ENCODE measurements at places on chromosomes 2 and 18.
A peak's percentile ranks its signal among the peaks of the same experiment; 100 is the strongest.

GRCh38 chr2:151217343-151217742 is 44.3 kb downstream of the RBM43 start:
- H3K4me1 ChIP-seq: no peaks in the 10 kb centered on the region
- DNase-seq: no peak
- H3K4me3 ChIP-seq: no peak overlapping the region

- H3K4me1 ChIP-seq: no peaks in the 10 kb centered on the region
- H3K4me3 ChIP-seq: no peak overlapping the region
- no peak overlapping the region for H3K27ac ChIP-seq
Observed at GRCh38 chr2:34646901-34647300, 1047.8 kb upstream of the FAM98A start.

- DNase-seq: no peak
- H3K4me1 ChIP-seq: peaks cover 36% of the 10 kb centered on the region
- no peak overlapping the region for H3K4me3 ChIP-seq
- H3K36me3 ChIP-seq: no peaks in the 10 kb centered on the region
- H3K27ac ChIP-seq: peak overlapping the region; percentile 97
- no peaks in the 10 kb centered on the region for H3K27me3 ChIP-seq
Observed at GRCh38 chr2:7515327-7515726, 598.1 kb downstream of the RNF144A start.

DNA sequence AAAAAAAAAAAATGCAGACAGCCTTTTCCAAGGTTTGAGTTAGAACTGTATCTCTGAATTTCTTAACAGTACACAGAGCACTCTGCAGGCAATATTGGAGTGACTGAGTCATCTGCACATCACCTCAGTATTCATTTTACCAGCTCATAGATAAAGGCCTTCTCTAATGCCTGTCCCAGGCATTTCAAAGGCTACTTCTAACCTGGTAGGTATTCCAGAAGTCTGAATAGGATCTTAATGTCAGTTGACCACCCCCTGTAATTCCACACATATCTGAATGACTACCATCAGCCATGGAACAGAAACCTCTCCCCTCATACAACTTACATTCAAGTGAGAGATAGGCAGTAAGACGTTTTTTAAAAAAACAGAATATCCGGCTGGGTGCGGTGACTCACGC is 9.0 kb downstream of the METTL21A start:
- H3K4me3 ChIP-seq: no peak overlapping the region
- H3K27me3 ChIP-seq: no peaks in the 10 kb centered on the region
- peak; percentile 71 for DNase-seq
- peaks cover 28% of the 10 kb centered on the region for H3K4me1 ChIP-seq
- H3K36me3 ChIP-seq: peaks cover 19% of the 10 kb centered on the region

DNA sequence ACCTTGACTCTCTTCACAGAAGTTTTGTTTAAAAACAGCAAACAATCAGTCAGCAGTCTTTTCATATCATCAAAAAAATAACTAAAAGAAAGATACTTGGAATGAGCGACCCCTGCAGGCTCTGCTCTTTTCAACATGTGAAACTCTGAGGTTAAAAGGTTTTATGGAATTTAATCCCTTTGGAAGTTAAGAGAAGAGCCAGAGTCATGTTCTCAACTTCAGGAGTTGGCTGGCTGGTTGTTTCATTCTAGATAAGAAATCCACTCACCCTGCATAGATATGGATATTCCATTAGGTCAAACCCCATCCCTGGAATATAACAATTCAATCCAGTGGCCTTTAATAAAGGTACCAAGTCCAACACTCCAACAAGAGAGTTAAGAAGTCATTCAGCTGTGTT is 115.6 kb upstream of the RMDN2 start:
- no peaks in the 10 kb centered on the region for H3K36me3 ChIP-seq
- H3K27ac ChIP-seq: no peak overlapping the region
- peaks cover 5% of the 10 kb centered on the region for H3K4me1 ChIP-seq
- peak; percentile 79 for DNase-seq
- H3K4me3 ChIP-seq: no peak overlapping the region

DNA sequence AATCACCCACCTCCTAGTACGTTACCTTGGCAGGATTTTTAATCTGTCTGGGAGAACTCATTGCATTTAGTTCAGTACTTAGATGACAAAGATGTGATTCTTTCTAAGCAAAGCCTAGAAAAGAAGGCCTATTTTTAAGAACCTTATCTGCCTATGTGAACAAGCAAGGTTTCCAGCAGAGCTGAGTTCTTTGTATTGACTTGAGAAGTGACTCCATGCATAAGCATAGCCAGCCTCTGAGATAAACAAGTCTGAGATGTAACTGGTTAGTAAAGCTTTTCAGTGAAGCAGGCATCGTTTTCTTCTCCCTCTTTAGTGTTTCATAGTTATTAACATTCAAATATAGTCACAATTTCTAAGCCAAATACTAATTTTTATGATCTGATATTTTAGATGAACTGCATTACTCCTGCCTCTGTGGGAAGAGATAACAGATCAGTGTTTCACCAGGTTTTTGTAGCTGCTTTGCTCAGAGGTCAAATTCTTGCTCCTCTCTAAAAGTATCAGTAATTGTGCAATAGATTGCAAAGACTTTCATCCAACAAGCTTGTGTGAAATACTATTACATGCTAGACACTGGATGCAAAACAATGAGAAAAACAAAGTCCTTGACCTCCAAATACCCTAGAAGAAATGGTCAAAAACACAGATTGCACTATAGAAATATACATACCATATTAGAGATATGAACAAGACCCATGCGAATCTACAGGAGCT is 107.8 kb downstream of the MBD2 start:
- H3K27me3 ChIP-seq: peaks cover 9% of the 10 kb centered on the region
- no peaks in the 10 kb centered on the region for H3K4me1 ChIP-seq
- no peak overlapping the region for H3K4me3 ChIP-seq
- no peak for DNase-seq
- no peak overlapping the region for H3K27ac ChIP-seq
- no peaks in the 10 kb centered on the region for H3K36me3 ChIP-seq

DNA sequence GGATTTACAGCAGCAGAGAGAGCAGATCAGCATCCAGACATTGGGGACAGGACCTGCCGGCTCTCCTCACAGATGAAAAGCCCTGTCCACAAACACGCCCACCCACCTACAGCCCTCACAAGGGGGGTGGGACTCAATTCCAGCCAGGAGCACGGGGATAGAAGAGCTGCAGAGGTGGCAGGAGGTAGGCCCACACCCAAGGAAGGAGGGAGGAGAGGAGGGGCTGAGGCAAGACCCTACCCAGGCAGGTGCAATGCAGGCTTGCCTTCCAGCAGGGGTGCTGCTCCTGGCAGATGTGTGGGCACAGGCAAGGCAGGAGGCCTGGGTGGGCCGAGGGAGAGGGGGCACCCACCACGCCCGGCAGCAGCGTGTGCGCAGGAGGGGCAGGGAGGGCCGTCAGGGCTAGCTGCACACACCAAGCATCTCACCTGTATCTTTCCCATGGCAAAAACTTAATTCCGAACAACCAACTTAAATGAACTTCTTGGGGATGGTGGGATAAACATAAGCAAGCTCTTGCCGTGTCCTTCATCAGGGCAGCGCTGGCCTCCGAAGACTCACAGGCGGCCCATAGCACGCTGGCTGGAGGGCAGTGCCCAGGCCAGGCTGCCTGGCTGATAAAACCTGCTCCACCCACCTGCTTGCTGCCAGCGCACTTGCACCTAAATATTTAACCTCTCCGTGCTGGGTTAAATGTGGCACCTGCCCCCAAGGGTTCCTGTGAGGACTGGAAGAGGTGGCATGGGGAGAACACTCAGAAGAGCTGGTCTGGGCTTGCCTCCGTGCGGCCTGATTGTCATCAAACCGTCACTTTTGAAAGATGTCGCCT is 219.5 kb downstream of the HDAC4 start:
- H3K4me1 ChIP-seq: no peaks in the 10 kb centered on the region
- H3K4me3 ChIP-seq: no peak overlapping the region
- no peaks in the 10 kb centered on the region for H3K36me3 ChIP-seq

DNA sequence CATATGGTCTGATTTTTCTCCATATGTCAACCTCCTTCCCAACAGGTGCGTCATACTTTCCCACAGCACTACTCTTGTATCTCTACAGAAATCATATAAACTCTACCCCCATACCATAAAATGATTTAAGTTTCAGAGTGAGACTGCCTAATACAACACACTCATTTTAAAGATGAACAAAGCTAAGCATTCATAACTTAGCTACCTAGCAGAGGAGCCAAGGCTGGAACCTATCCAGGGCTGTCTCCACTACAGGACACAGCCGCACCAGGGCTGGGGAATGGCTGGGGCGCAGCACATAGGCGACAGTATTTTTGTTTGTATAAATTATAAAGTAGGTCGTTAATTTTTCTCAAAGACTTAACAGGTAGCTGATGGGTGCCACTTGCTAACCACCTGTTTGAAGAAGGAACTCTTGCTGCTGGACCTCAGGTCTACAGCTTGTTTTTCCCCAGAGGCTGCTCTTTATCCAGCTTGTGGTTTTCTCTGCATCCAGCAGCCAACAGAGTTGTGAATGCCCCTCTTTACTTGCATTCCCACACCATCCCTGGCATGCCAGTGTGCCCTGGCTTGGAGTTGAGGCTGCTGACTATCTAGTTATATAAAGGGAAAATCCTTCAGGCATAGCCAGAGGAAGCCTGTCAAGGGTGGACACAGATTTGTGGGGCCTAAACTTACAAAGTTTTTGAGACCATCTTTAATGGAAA is 62.0 kb downstream of the HNRNPLL start:
- H3K36me3 ChIP-seq: no peaks in the 10 kb centered on the region
- no peak overlapping the region for H3K27ac ChIP-seq

GRCh38 chr2:46982351-46983064 is 66.9 kb upstream of the MCFD2 start:
- H3K27ac ChIP-seq: no peak overlapping the region
- no peaks in the 10 kb centered on the region for H3K27me3 ChIP-seq
- H3K4me1 ChIP-seq: peaks cover 39% of the 10 kb centered on the region

- H3K27me3 ChIP-seq: no peaks in the 10 kb centered on the region
- no peaks in the 10 kb centered on the region for H3K4me1 ChIP-seq
- H3K4me3 ChIP-seq: no peak overlapping the region
- no peaks in the 10 kb centered on the region for H3K36me3 ChIP-seq
- no peak for DNase-seq
Observed at GRCh38 chr18:2960983-2961696, 51.8 kb downstream of the LPIN2 start.

DNA sequence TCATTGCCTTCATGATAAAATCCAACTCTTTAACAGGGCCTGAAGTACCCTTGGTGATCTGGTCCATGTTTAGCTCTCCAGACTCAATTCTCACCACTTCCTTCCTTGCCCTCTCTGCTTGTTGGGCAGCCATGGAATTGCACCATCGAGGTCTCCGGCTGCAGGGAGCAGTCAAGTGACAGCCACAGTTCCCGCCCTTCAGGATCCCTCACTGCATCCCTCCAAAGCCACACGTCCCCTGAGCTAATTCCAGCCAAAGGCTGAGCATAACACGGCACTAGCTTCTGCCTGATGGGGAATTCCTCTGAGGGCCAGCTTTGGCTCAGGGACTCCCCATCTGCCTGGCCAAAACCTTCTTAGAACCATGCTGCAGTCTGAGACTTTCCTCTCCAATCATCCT is 47.4 kb upstream of the SLC1A4 start:
- no peak overlapping the region for H3K4me3 ChIP-seq
- H3K36me3 ChIP-seq: no peaks in the 10 kb centered on the region
- H3K27me3 ChIP-seq: no peaks in the 10 kb centered on the region
- DNase-seq: no peak
- H3K4me1 ChIP-seq: peaks cover 9% of the 10 kb centered on the region
- H3K27ac ChIP-seq: no peak overlapping the region

- no peak overlapping the region for H3K4me3 ChIP-seq
- DNase-seq: no peak
- H3K27ac ChIP-seq: no peak overlapping the region
Observed at GRCh38 chr2:40037303-40037702, 258.2 kb upstream of the THUMPD2 start.

DNA sequence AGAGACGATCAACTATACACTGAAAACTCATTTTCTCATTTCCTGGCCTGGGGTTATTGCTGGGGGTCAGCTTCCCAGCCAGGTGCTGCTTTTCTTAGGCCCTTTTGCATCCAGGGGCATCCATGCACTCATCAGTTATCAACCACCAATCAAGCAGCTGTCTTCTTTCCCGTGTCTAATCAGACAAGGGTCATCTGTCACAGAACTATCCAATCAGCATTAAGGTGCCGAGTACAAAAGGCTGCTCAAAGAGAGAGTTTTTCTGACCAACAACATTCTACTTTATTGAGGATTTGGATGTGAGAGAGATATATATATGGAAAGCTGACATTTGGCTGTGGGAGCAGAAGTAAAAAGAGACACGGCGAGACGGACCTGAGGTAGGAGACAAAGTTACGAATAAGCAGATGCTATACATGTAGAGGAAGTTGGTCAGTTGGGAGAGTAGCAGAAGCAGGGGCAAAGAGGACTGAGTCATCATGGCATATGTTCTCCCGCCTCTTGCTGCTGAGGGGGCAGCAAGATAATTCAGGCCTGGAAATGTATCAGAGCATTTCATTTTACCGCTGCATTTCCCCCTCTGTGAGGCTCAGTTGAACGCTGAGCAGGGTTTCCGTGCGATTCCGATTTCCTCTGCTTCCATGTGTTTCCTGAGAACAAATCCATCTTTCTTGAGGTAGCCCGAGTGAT is 129.3 kb downstream of the NUP35 start:
- no peaks in the 10 kb centered on the region for H3K4me1 ChIP-seq
- H3K4me3 ChIP-seq: no peak overlapping the region
- no peak overlapping the region for H3K27ac ChIP-seq
- no peaks in the 10 kb centered on the region for H3K27me3 ChIP-seq
- no peaks in the 10 kb centered on the region for H3K36me3 ChIP-seq

DNA sequence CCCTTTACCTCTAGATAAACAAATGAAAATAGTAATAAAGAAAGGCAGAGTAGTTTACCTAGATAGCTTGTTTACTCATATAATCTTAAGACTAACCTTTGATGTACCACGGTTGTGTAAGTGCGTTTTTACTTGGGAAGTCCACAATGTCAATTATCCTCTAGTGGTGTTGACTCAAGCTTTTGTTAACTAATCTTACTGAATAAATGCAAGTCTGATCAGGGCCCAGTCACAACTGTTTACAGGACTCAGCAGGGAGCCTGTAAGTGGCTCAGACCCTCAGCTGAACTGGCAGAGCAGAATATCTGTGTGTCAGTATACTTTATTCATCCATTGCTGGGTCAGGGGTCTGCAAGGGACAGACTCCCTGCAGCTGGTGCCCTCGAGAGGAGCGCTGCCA is 98.1 kb upstream of the ACAA2 start:
- H3K4me3 ChIP-seq: no peak overlapping the region
- H3K36me3 ChIP-seq: no peaks in the 10 kb centered on the region
- no peak overlapping the region for H3K27ac ChIP-seq
- DNase-seq: no peak

DNA sequence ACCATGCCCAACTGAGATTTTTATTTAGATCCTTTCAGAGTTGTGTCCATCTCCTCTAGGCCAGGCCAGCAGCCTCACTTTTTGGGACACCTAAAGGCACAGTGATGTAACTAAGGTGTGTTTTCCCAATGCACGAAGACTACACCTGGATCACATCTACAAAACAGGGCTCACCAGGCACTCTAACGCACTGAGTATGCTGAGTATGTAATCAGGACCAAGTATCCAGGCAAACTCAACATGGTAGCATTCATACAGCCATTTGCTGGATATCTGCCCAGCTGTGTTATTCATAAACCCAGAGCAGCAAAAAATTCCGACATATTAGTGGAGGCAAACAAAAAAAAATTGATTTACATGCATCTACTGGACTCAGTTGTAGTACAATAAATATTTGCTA is 33.8 kb downstream of the LPIN2 start:
- no peak overlapping the region for H3K4me3 ChIP-seq
- DNase-seq: no peak
- no peaks in the 10 kb centered on the region for H3K36me3 ChIP-seq

GRCh38 chr2:32820701-32821100 is 126.1 kb upstream of the LTBP1 start:
- no peaks in the 10 kb centered on the region for H3K4me1 ChIP-seq
- H3K27me3 ChIP-seq: no peaks in the 10 kb centered on the region
- H3K27ac ChIP-seq: no peak overlapping the region
- no peak overlapping the region for H3K4me3 ChIP-seq
- DNase-seq: no peak
